BJ (cell line): ENCODE measurements at places on chromosomes 5 and 9.

GRCh38 chr9:135440620-135441019, 39.0 kb upstream of the PPP1R26 start:
- no peak for DNase-seq

DNA sequence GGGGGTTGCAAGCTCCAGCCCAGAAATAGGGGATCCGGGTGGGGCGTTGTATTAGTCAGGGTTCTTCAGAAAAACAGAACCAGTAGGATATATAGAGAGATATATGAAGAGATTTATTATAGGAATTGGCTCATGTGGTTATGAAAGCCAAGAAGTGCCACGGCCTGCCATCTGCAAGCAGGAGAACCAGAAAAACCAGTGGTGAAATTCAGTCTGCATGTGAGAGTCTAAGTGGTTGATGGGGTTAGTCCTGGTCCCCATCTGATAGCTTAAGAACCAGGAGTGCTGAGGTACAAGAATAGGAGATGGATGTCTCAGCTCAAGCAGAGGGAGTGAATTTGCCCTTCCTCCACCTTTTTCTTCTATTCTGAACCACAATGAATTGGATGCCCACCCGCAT, 123.4 kb upstream of the APC start:
- no peak for DNase-seq

GRCh38 chr5:124030043-124030491, 518.1 kb downstream of the CSNK1G3 start:
- no peak for DNase-seq

DNA sequence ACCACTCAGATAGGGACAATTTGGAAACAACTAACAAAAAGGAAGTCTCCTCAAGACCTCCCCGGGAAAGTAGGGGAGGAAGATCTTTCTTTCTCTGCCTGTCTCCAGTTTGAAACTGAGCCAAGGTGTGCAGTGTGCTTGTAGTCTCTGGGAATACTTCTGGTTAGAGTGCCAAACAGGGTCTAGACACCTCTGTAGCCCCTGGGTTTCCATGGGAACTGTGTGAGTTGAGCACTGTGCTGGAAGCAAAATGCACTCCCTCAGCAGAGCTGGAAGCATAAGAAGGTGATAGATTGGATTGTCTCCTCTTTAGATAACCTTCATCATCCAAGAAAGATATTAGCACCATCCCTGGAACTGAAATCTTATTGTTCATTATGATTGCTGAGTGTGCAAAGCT, 129.2 kb upstream of the TNPO1 start:
- no peak for DNase-seq

DNA sequence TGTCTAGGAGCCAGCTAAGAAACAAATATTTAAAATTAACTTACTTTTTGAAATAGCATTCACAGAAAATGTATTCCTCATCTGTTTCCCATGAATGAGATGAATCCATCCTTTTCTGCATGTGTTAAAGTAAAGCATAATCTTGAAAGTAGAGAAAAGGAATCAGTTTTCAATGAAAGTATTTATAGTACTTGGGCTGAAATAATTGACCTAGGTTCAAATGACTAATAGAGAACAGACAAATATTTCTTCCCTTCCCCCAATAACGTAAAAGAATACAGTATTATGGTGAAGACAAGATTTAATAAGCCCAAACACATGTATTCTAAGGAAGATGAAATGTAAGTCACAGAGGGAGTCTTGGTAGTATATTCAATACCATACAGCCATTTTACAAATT, 403.5 kb downstream of the ZNF608 start:
- no peak for DNase-seq

GRCh38 chr9:93673839-93674334, 97.5 kb downstream of the PHF2 start:
- no peak for DNase-seq

DNA sequence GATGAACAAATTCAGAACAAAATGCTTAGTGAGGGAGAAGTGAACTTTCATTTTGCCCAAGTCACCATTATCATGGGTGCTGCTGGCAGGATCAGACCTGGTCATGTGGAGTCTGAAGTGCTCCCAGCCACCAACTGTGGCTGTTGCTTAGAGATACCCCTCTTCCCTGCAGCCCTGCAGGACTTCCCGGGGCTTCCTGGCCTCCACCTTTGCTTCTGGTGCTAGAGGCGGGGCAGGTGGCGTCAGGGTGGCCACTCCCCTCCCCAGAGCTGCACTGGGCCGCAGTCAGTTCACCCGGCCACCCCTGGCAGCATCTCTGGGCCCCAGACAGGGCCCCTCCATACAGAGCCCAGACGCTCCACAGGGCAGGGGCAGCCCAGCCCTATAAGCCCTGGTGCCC, 30.0 kb upstream of the SLC12A7 start:
- DNase-seq: no peak

GRCh38 chr5:92237896-92238295, 854.8 kb upstream of the ARRDC3 start:
- DNase-seq: no peak
